Stimulated activated CD8-positive, alpha-beta memory T cell treated with anti-CD3 and anti-CD28 coated beads, Interleukin-4, amount 100 ng/mL, for 1 hour (primary cell): ENCODE measurements at places on chromosomes 16 and 17.

- no peak for DNase-seq
Measured at GRCh38 chr17:59357219-59357697, 25.8 kb downstream of the YPEL2 start.

GRCh38 chr17:10162096-10162495 lies 36.3 kb downstream of the GAS7 start:
- no peak for DNase-seq

GRCh38 chr17:64240741-64241347 lies 22.2 kb downstream of the TEX2 start:
- DNase-seq: no peak

DNA sequence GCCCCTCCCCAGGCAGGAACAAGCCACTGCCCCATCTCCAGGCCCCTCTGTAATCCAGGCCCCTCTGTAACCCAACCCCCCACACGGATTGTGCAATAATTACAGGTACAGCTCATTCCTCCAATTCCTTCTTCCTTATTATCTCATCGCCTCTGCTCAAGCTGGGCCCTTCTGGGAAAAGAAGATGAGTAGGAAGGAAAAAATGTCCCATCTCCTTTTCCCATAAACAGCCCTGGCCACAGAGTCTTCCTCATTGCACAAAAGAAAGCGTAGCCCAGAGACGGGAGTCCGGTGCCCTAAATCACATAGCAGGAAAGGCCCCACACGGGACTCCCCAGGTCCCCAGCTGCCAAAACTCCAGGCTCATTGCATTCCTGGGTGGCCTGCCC lies 3.6 kb upstream of the LITAFD start:
- DNase-seq: no peak

DNA sequence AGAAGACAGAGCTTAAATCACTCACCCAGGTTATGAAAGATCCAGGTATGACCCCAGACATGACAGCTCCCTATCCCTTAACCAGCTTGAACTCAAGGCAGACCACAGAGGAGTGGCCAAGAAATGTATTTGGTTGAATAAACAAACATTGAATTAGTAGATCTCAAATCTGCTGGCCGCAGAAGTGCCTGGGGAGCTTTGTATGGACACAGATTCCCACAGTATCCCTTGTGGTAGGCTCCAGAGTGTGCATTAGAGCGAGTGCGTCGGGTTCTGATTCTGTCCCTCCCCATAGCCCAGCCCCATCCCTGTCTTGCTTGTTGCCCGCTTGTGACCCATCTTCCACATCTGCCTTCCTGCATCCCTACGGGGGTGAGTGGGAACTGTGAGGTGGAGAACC lies 118.8 kb upstream of the FOXF1 start:
- no peak for DNase-seq

GRCh38 chr16:85565801-85566526 lies 47.2 kb upstream of the GSE1 start:
- DNase-seq: no peak

GRCh38 chr16:4140652-4141051 lies 24.4 kb upstream of the ADCY9 start:
- DNase-seq: no peak

DNA sequence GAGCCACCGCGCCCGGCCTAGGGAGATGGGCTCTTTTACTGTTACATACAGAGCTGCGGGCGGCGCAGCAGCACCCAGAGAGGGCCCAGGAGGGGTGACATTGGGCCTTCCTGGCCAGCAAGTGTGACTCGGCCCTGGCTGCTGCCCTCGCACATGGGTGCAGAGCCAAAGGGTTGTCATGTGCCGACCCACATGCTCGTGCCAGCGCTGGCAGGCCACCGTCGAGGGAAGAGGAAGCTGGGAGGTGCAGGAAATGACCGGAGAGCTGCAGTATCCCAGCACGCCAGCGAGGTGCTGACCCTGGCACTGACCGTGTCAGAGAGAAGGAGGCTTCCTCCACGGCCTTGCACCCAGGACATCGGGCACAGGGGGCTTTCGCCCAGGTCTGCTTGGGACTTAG lies 8.0 kb downstream of the ENDOV start:
- no peak for DNase-seq

- no peak for DNase-seq
Measured at GRCh38 chr17:6018788-6019187, 51.4 kb upstream of the WSCD1 start.

GRCh38 chr17:17001076-17001777 lies 29.3 kb upstream of the TNFRSF13B start:
- no peak for DNase-seq

- DNase-seq: no peak
Measured at GRCh38 chr16:57396786-57397185, 7.8 kb upstream of the CCL17 start.

DNA sequence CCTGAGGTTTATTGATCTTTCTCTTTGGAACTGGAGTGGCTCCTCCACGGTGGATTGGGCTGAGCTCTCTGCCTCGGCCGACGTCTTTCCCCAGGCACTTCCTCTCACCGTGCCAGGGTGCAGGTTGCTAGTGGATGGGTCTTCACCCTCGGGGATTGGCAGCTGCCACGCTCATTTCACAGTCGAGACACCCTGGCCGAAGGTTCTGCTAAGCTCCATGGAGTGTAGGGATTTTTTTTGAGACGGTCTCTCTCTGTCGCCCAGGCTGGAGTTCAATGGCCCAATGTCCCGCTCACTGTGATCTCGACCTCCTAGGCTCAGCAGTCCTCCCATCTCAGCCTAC lies 280.8 kb downstream of the SEC14L1 start:
- no peak for DNase-seq

DNA sequence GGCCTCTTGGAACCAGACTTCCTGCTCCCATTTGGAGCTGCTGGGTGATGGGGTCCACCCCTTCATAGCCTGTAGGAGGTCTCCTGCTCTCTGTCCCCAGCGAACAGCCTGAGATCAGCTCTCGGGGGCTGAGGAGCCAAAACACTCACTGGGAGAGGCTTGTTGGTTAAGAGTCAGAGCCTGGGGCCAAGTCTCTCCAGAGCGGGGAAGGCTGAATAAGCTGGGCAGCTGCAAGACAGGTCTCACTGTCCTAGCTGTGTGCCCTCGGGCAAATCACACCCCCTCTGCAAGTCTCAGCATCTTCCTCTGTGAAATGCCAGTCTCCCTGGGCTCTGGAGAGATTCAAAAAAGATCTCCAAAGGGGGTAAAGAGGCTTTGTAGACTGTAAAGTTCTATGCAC lies 174.6 kb downstream of the WSCD1 start:
- DNase-seq: no peak

DNA sequence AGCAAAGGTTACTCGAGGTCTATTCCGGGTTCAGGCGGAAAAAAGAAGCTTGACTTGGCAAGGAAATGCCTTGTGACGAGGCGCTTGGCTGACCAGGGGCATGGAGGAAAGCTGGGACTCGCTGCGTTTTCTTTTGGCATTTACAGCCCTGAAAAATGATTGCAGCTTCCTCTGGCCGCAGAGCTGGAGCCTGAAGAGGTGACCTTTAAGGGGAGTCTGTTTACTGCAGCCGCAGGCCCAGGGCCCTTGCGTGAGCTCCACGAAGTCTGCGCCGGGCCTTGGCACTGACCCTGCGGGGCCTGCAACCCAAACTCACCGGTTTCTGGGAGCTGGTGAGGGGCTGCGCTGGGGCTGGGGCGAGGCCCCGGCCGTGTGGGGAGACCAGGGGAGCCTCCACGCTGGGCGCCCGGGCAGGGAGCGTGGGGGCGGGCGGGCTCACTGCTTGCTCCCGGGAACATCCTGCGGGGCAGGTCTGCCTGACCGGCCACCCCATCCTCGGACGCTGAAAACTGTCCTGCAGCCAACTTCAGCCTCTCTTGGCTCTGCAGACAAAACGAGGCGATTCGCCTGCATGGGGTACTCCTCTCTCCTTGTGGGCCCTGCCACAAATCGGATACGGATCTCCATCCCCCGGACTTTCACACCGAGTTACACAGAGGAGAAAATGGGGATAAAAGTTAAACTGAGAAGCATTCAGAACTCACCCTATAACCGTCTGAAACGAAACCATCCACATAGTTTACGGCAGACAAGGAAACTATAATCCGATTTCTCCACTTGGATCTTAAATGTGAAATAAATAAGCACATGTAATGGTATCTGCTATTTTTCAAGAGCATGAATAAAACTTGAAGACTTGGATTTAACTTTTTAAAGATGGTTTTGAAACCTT lies 206.3 kb upstream of the FOXF1 start:
- DNase-seq: no peak
